ENCODE measurements at places on chromosomes 6 and 20.

- DNase-seq = no peak
Measured at GRCh38 chr6:81981812-81982211, 229.3 kb upstream of the TENT5A start.

DNA sequence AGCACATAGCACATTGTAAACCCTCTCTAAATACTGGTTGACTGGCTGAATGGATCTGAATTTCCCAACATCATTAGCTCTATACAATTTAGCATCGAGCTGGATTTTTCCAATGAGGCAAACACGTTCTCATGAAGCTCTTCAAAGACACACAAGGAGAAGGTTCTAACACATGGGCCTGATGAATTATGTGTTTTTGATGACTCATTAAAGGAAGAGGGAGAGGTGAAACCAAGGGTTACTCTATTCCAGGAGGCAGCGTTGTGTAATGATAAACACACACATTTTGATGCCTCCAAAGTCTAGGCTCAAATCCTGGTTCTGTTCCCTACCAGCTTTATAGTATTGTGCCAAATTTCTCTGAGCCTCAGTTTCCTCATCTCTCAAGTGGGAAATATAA, 84.3 kb downstream of the PFDN4 start:
- DNase-seq = no peak

DNA sequence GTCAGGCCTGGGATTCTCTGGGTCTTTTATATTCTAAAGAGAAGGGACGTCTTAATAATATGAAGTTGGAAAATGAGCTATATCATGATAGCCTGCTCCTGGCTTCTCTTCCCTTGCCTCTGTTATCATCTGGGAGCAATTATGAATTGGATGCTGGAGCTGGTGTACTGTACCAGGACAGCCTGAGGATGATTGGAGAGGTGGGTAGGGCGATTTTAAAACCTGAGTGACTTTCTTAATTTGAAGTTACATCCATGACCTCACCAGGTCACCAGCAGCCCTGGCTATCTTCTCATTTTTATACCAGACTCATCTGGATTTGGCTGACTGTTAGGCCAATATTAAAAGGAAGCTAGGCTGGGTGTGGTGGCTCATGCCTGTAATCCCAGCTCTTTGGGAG, 317.6 kb downstream of the CLIC5 start:
- no peak for DNase-seq

- no peak for DNase-seq
Measured at GRCh38 chr20:13494019-13494418, 144.7 kb downstream of the TASP1 start.

DNA sequence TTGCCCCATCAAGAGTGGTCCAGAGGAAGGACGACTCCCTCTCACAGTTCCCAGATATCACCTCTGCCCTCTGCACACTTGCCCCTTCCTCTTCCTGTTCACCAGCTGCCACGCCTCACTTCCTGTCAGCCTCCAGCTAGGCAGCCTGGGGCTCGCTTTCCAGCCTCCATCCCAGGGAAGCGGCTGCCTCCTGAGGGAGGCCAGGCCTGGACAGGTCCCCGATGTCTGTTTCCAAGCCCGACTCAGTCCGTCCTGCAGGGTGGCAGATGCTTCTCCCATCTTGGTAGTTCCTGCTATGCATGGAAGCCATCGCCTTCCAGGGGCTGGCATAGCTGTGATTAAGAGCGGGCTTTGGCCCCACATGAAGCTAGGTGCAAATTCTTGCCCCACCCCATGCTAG, 233.5 kb upstream of the PMEPA1 start:
- DNase-seq = no peak

DNA sequence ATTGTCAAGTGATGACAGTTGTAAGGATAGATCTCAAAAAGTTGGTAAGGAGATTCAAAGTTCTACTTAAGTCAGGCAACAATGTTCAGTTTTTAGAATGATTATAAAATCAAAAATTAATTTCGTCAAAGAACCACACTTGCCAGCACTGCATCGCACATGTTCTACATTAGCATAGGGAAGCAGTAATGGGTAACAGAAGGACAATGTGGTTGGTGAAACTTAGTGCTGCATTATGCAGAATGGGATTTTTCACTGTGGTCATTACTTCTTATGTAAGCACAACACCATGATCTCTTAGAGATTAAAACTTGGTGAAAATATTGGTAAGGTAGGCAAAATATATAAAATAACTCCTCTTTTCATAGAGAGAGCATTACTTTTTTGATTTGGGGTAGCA, 173.7 kb upstream of the THEMIS start:
- DNase-seq = no peak

- no peak for DNase-seq
Measured at GRCh38 chr20:31430568-31431115, 9.8 kb upstream of the DEFB123 start.

DNA sequence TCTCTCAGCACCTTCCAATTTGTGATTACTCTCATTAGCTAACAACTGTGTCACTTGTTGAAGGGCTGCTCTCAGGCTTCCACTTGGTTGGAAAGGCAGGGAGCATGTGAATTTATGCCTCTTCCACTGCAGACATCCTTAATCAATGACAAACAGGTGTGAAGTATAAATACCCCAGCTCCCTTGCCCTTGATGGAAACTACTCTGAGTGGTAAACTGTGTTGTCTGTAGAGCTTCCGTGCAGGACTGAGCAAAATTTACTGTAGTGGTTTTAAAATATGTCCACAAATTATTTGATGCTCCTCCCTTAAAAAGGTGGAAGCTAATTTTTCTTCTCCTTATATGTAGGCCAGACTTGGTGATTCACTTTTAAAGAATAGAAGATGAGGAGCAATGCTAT, 253.0 kb upstream of the TBX18 start:
- DNase-seq = no peak

DNA sequence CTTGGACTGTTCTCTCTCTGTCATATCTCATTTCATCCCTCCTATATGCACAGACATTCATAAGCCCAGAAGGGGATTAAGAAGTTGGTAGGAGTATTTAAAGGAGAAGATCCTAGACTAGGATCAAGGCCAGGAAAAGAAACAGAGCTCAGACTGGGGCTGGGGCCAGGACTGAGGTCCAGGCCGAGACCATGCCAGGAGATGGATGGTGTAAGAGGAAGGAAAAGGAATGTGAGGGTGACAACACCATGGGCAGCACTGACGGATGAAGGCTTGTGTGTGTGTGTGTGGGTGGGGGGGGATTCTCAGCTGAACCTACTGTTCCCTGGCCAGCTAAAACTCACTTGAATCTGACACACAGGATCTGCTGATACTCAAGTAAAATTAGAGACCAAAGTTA, 182.1 kb downstream of the KIF6 start:
- DNase-seq = no peak

DNA sequence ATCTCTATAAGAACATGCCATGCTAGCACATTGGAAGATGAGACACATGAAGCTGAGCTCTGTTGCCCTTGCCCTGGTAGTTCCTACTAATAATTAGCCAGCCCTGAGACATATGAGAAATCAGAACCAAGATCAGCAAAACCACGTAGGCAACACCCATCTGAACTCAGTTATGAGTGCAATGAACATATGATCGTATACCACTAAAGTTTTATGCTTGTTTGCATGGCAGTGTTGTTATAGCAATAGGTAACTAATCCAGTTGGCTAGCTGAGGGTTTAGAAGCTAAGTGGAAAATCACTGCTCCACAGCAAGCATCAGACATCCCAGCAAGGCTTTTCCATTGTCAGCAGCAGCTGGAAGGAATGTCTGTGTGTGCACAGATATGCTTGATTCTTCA, 180.7 kb downstream of the BTBD3 start:
- DNase-seq = no peak

GRCh38 chr6:109916759-109917158, 61.4 kb upstream of the GPR6 start:
- DNase-seq = no peak

DNA sequence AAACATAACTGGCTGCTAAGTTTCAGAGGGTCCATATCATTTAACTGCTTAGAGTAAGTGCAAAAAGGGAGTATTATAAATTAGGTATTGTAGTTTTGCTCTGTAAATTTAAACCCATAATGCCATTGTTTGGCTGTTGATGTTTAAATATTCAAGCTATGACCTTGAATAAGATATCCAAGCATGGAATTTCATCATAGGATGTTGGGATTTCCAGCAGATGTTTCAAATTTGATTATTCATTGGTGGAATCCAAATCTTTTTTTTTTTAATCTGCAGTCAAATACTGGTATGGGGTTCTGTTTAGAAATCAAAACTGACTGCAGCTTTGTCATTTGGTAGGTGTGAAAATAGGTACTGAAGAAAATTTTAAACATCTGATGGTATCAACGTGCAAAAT, 161.0 kb downstream of the KHDC1L start:
- no peak for DNase-seq

- DNase-seq = no peak
Measured at GRCh38 chr6:75422024-75422639, 71.5 kb downstream of the FILIP1 start.

- no peak for DNase-seq
Measured at GRCh38 chr20:63752411-63753101, 13.0 kb downstream of the SLC2A4RG start.

- no peak for DNase-seq
Measured at GRCh38 chr20:12053353-12053752, 135.7 kb downstream of the BTBD3 start.

DNA sequence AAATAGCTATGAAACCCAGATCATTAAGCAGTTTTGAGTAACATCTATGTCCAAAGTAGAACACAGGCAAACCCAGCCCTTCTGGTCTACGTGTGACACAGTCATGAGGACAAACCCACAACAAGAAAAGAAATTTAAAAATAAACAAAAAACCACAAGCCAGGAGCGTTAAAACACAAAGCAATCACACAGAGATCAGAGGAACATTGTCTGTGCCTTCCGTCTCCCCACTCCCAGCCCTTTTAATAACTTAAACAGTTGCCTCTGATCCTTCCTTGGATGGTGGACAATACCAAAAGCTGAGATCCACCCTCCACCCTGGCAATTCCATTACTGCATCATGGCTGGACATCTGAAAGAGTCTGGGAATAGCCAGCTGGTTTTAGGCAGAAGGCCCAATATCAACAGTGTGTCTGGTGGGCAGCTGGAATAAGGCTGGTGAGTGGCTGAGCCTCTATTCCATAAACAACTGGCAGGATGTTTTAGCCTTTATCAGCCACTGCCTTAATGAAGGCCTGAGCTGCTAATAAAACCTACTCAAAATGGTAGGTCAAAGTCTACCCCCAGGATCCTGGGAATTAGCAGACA, 15.7 kb upstream of the LAMA4 start:
- no peak for DNase-seq

GRCh38 chr20:63165356-63166192, 50.4 kb downstream of the YTHDF1 start:
- DNase-seq = no peak

DNA sequence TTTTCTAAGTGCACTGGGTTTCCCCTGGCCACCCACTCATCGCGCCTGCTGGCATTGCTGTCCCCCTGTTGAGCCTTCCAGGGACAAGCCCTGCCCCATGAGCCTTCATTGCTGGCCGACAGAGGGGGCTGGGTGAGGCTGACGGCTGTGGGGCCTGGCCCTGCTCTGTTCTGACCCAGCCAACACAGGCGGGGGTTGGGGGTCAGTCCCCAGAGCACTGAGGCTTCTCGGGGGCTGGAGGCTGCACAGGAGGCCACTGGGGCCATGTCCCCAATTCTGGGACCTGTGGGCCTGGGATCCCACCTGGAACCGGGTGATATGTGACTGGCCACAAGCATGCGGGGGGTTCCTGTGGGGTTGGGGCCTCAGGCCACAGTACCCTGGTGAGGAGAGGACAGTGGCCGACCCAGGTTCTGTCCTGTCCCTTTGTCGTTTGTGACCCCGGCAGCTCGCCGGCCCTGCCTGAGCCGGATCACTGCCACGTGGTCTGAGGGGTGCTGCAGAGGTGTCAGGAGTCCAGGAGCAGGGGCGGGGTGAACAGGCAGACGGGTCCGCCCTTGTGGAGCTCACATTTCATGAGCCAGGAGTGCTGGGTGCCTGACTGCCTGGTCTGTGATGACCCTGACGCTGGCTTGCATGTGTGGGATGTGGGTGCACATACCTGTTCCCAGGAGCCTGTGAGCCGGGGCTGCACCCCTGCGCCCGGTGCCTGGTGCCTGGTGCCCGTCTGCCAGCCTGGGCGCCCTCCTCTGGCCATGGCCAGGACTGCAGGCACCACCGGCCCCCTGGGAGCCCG, 2.1 kb upstream of the COL20A1 start:
- peak; percentile 45 for DNase-seq

GRCh38 chr6:82570083-82570482, 206.5 kb downstream of the TPBG start:
- no peak for DNase-seq

- DNase-seq = no peak
Measured at GRCh38 chr6:6918216-6918983, 189.4 kb upstream of the RREB1 start.

GRCh38 chr20:6407163-6407562, 284.3 kb upstream of the FERMT1 start:
- DNase-seq = no peak

DNA sequence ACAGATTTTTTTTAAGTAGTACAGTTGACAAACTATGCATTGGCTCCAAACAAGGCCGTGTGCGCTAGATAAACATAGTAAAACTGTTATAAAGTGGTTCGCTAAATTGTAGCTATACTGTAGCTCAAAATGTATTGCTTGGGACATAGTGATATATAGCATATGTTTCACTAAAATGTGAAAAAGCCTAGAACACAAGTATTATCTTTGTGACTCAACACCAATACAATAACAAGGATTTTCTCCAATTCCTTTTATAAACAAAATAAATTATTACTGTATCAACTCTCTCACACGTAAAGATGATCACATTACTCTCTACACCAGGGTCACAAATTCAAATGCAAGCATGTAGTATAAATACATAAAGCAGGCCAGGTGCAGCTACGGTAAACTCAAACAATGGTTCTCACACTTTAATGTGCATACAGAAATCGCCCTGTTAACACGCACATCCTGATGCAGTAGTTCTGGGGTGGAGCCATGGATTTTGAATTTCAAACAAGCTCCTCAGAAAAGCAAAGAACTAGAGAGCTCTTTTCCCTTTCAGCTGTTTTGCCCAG, 214.6 kb downstream of the GMDS start:
- no peak for DNase-seq

- DNase-seq = no peak
Measured at GRCh38 chr6:4185846-4186245, 50.5 kb upstream of the ECI2 start.

DNA sequence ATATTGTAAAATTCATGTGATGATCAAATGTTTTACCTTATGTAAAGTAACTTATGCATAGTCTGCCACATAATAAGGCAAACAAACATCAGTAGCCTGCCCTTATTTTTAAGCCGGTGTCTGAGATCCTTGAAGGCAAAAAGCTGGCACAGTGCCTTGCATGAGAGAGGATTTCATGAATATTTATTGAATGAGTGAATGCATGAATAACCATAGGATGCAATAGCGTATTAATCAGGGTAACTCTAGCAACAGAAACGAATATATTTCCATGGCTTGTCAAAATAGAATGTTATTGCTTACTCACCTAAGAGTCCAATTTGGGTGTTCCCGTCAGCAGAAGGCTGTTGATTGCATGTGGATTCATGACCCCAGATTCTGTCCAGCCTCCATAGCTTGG, 34.9 kb downstream of the BTBD3 start:
- no peak for DNase-seq

- DNase-seq = no peak
Measured at GRCh38 chr20:4989570-4989969, 11.7 kb downstream of the SLC23A2 start.
